Astrocyte (in vitro differentiated cells and primary cell): ENCODE measurements at places on chromosomes 7 and 10. TPM values are rescaled to one million over a fixed set of nuclear protein-coding genes. Genes with fewer than 3 reads are reported as not detected.

The CXCL12 gene
- 23.7 and 48.2 TPM in 2 replicates for total RNA-seq

- no peak for DNase-seq
Observed at GRCh38 chr7:107744345-107744750, 406 bp downstream of the CBLL1 start.

- DNase-seq, result no peak
Observed at GRCh38 chr10:6741541-6741941, 161.5 kb upstream of the PRKCQ start.

DNA sequence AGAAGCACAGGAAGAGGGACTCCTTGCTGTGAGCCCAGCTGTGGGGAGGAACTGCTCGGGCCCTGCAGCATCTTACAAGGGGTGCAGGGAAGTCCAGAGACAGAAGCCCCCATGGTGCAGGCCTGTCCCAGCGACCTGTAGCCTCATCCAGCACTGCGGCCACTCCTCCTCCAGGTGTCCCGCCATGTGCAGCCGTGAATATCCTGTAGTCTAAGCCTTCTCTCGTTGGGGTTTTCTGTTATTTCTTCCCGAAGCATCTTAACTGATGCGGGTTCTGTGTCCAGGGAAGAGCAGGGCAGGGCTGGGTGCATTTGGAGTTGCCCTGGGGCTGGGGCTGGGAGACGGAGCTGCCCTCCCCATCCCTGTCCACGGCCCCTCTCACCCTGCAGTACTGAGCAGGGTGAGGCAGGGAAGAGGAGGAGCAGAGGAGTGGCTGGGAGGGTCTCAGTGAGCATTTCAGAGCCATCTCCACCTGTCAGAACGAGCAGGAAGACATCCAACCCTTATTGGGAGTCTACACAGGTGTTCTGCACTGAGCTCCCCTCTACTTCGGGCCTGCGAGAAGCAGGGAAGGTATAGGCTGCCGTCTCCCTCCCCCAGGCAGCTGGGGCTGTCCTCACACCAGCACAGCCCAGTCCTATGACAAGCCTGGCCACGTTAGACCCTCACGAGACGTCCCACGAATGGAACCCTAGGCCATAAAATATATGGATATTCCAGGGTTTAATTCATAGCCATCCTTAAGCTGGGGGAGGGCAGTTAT is 494.5 kb downstream of the DNAJB6 start:
- DNase-seq, result no peak

GRCh38 chr10:2476218-2476811 is 591.0 kb upstream of the PFKP start:
- peak; percentile 41 for DNase-seq
